ENCODE measurements at places on chromosomes 12 and 14.

DNA sequence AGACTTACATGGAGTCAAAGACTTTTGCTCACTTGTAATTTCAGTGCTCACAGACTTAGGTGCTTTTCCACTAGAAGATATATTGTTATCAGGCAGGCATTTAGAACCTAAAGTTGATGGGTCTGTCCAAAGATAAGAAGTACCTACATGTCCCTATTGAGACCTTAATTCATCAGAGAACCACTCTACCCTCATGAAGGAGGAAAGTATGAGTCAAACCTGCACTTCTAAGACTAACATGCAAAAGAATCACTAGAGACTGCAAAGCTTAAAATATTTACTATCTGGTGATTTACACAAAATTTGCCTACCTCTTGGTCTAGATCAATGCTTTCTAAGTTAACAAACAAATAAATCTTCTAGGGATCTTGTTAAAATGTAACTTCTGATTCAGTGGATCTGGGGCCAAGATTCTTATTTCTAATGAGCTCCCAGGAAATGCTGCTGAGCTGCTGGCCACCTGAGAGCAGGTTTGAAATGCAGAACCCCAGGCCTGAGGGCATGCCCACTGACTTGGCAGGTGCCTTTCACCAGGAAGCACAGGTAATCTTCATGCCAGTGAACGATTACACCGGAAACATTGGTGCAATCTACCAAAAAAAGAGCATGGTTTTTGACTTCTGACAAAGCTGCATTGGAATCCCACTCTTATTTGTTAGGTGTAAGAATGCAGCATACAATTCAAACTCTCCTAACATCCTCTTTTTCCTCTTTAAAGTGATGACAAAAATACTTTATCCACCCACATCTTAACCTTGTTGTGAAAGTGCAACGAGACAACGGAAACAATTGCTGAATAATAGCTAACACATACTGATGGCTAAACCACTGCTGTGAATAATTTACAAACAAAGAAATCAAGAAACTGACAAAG lies 214.2 kb downstream of the ADAMTS20 start:
- DNase-seq: no peak

- no peak for DNase-seq
These were observed 138.7 kb upstream of the MED13L start for GRCh38 chr12:116416166-116416565.

DNA sequence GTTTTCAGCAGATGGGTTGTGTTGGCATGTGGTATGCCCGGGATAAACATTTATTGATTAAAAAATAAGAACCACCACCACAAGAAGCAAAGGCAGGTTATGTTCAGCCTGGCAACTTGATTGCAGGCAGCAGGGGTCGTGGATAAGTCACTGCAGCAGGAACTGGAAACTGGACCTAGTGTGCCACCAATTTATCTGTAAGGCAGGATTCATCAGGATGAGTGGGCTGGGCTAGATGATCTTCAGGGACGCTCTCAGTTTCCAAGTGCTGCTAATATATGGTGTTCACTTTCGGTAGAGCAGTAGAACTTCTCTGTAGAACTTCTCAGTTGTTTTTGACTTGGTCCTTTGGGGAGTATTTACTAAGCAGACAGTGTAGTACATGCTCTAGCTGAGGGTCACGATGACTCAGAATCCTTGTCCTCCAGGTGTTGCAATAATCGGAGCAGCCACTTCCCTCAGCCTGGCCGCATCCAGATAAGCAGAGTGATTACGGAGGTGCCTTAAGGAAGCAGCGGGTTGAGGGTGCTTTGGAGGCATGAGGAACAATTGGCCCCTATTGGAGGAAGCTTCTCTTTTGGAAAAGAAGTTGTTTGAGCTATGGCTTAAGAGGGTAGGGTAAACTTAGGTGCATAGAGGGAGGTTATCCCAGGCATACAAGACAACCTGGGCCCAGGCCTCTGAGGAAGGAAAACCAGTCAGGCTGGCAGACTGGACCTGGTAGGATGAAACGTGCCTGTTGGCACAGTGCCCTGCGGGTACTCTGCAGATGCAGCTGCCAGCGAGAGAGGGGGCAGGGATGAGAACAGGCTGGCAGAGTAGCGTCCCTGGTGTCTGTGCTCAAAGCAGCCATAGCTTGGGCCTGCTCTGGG lies 104.0 kb downstream of the GPR135 start:
- DNase-seq: no peak

GRCh38 chr14:97640031-97640430 lies 842.8 kb downstream of the VRK1 start:
- DNase-seq: no peak

GRCh38 chr14:103115845-103116572 lies 7.3 kb upstream of the TNFAIP2 start:
- no peak for DNase-seq

DNA sequence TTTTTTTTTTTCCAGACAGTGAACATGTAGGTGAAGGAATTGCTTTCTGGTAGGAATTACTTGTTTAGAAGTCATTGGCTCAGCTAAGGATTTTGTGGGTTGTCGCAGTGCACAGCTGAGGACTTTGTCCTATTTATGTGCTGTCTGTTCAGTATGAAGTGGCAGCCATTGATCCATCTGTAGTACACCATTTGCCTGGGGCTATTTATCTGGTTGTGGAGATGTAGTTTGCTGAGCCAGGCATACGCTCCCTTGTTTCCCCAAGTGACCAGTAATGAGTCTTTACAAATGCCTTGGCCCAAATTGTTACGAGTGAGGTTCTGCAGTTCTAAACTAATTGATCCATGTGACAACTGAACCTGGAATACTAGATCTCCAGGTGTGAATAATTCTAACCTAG lies 140.1 kb downstream of the NRXN3 start:
- DNase-seq: no peak

Data from stimulated activated CD4-positive, alpha-beta T cell treated with anti-CD3 and anti-CD28 coated beads, TNF-alpha, amount 100 ng/mL, for 4 hours (primary cell).